Fibroblast of the conjunctiva (primary cell): ENCODE measurements at places on chromosomes 2 and 18.
A peak's percentile ranks its signal among the peaks of the same experiment; 100 is the strongest.

GRCh38 chr2:12219761-12220160 lies 473.3 kb downstream of the LPIN1 start:
- no peak for DNase-seq

- DNase-seq = no peak
Measured at GRCh38 chr18:24470022-24470618, 9.7 kb downstream of the HRH4 start.

DNA sequence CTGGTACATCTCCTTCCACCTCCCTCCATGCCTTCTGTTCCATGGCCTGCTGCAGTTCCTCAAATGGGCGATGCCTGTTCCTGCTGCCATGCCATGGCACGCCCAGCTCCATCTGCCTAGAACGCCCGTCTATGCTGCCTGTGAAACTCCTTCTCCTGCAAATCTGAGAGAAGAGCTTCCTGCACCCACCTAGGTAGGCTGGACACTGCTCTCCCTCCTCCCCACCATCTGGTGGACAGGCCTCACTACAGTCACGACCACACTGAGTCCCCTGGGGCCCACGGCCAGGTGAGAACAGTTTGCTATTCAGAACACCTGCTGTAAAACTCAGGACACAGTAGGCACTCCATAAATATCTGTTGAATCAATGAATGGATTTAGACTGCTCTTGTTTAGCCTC lies 92.4 kb downstream of the LAMA1 start:
- DNase-seq = no peak

DNA sequence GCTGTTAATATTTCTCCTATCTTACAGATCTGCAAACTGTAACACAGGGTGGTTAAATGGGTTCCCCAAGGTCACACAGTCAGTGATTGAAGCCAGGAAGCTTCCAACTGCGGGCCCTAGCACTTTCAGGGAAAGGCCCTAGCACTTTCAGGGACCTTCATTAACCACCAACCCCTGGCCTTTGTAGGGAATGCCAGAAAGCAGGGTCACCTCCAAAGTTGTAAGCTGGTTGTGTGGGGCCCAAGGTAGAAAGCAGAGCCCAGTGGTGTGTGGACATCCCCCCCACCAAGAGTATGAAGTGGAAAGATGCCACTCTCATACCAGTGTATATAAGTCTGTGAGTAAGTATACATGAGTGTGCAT lies 4.4 kb downstream of the DLX2 start:
- no peak for DNase-seq

DNA sequence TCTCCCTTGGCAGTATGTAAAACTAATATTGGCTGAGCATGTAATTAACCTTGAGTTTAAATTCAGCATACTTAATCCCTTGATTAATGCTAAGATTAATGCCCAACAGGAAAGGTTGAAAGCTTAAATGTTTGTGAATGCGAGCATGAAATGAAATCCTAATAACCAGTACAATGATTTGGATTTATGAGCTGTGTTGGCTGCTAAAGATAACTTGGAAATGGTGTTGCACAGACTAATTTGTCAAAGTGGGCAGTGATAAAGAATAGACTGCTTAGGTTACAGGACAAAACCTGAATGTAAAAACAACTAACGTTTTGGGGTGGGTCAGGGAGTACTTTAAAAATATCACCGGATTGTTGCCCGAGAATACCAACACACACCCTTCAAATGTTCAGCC lies 70.6 kb downstream of the MGAT5 start:
- DNase-seq = no peak

- no peak for DNase-seq
Measured at GRCh38 chr2:240179186-240179815, 38.8 kb upstream of the OTOS start.

DNA sequence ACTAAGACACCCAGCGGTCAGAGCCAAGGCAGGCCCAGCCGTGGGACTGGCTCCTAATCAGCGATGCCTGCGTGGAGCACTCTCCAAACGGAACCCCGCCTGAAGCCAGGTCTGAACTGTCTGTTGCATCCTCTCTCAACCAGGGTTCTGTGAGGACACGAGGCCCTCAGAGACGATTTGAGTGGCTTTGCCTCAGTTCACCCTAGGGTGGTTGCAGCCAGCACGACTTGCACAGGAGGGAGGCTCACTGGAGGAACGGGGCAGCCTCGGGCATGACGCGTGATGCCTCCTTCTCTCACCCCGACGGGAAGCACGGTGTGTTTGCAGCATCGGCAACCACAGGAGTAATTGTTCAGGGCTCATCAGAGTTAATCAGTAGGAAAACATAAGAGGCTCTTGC lies 336.4 kb downstream of the EIPR1 start:
- DNase-seq = no peak

DNA sequence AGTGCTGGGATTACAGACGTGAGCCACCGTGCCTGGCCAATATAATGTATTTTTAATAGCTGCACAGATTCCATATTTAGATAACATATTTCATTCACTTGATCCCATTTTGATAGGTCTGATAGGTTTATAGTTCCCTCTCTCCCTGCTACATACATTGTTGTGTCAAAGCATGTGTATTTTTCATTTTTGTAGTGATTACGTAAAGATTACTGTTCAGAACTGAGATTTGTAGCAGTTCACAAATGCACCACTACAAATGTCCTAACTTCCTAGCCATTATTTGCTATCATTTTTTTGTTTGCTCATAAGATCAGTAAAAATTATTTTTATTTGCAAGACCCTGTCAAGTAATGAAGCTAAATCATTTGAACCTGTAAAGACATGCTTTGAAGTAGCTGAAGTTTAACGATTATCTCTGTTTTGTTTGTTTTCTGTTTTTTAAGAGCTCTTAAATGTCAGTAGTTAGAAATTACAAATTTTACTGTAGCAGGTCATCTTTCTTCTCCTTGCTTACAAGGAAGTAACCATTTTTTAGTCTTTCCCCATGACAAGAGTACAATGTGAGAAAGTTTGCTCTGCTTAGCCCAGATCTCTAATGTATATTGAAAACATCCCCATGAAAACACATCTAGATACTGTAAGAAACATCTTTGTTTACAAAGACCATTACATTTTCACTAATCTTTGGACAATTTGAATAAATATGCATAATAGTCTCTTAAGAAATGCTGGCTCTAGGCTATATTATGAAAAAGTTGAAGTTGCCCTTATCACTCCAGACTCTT lies 54.1 kb downstream of the EML4 start:
- no peak for DNase-seq

- peak; percentile 42 for DNase-seq
Measured at GRCh38 chr18:21194871-21195771, 46.9 kb upstream of the GREB1L start.

DNA sequence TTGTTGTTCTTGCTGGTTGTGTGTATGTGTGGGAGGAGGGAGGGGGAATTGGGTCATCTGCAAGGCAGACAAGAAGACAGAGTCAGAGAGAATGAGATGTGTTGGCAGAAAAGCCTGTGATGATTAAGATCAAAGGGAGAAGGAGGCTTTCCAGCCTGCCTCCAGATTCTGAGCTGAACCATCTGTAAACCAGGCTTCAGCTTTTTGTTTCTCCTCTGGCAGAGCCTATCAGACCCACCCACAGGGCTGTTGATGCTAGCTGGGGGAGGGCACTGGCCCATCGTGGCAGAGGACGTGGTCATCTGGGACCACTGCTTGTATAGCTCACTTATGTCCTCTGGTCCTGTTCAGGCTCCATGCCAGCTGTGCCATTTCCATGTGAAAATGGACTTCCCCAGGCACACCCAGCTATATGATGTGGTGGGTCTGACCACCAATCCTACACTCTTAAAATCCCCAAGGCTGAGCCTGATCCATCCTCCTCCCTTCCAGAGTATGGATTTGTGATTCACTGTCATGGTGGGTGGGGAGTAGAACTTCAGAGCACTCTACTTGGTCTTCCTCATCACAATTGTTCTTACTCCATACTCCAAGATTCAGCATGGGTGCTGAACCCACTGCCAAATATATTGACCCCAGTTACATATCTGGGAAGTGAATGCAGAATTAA lies 27.8 kb upstream of the COL6A3 start:
- peak; percentile 63 for DNase-seq
